ENCODE measurements at places on chromosomes 1 and 21.
A peak's percentile ranks its signal among the peaks of the same experiment; 100 is the strongest.

DNA sequence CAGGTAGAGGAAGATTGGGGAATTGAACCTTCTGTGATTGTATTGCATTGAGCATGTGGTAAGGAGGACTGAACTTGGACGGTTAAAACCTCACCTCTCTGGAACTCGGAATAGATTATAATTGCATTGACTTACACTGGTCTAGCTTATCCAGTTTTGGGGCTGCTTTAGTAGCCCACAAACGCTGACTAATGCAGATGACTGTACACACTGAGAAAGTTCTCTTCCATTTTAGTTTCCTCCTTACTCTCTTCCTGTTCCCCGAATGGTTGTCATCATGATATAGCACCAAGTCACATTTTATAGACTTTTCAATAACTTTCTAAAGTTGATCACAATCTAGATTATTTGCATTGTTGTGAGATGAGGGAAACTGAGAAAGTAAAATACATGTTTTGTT, 78.2 kb downstream of the NFIA start:
- DNase-seq: no peak

GRCh38 chr21:45772180-45772579, 128.7 kb downstream of the PCBP3 start:
- no peak for DNase-seq

- no peak for DNase-seq
Observed at GRCh38 chr1:192767798-192768197, 41.0 kb upstream of the RGS2 start.

GRCh38 chr1:46969014-46969619, 27.8 kb upstream of the CYP4A11 start:
- DNase-seq: no peak

DNA sequence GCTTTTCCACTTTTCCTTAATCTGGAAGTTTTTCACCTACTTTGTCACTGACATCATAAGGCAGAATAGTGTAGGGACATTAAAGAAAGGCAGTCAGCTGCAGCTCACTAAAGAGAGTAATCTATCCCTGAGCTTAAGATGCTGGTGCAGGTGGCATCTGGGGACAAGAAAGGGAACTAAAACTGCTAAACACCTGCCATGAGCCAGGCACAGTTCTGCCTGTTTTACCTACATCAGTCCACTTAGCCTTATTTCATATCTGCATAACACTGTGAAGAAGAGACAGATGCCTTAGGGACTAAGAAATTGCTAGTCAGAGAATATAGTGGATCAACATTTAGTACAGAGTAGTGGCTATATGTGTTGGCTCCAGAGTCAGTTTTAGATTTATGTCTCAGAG, 88.1 kb downstream of the GPATCH2 start:
- DNase-seq: no peak

DNA sequence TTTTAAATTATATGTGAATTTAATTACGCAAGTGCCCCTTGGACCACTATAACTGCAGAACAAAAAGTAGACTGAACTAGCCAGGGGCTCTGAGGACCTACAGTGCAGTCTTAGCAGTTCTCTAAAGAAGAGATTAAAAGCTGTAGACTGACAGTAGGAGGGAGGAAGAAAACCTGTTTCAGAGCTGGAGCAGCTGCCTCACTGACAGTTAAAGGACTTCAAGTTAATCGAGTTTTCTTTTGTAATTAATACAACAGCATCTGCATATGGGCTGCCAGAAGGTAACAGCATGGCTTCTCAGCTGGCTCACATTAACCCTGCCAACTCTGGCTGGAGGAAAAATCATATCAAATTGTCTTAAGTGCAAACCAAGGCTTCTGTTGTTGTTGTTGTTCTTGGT, 19.9 kb downstream of the DSTYK start:
- no peak for DNase-seq

GRCh38 chr1:2991753-2992495, 29.3 kb upstream of the ACTRT2 start:
- no peak for DNase-seq

DNA sequence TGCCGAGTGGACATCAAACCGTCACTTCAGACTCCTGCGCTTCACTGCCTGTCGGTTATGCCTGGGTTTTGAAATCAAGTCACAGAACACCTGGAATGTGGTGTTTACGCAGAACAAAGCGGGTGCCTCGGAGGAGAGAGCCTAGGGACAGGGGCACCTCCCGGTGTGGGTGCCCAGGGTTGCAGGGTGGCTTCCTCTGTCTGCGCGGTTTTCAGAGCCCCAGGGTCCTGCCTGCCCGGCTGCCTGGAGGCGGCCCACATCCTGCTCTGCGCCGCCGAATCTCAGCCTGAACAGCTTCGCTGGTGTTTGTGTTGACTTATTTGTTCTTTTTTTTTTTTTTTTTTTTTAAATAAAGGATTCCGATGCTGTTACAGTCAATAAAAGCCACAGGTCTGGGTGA, 113.5 kb upstream of the COL6A1 start:
- DNase-seq: no peak

DNA sequence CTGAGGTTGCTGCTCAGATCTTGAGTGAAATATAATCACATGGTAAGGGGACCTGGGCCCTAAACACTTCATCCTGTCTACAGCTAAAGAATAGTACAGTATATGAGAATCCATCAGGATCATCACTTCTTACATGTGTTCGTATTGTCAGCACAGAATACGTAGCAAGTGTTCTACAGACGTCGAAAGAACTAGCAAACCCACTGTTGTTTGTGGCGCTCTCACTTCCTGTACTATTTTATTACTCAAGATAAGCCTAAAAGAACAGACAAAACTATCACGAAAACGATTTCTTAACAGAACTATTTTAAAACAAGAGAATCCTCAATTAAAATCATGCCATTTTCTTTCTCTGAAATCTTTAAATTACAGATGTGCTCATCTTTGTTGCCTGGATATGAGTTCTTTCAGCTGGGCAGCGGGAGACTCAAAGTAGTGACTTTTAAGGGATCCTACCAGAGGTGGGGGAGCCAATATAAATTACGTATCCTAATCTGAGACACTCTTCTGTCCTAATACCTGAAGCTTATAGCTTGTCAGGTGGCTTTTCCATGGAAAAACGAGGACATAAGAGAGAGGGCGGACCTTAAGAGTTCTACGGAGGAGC, 724 bp downstream of the ST7L start:
- DNase-seq: peak; percentile 59

DNA sequence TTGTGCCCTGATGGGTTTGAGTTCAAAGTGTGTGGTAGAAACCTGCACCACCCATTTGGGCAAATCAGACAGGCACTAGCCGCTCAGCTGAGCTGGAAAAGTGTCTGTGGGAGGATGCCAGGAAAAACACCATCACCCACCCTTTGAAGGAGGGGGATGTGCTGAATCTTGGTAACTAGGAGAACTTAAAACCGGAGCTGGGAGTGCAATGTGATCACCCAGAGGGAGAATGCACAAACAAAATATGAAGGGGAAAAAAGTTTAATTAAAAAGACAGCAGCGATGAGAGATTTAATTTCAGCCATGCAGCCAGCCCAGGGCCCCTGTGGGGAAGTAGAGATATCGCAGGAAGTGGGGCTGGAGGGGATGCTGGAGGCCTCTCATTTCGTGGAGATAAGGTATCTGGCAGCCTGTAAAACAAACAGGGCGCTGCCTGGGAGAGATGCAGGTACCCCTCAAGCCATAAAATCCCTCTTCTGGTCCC, 86.8 kb upstream of the BCAR3 start:
- no peak for DNase-seq

DNA sequence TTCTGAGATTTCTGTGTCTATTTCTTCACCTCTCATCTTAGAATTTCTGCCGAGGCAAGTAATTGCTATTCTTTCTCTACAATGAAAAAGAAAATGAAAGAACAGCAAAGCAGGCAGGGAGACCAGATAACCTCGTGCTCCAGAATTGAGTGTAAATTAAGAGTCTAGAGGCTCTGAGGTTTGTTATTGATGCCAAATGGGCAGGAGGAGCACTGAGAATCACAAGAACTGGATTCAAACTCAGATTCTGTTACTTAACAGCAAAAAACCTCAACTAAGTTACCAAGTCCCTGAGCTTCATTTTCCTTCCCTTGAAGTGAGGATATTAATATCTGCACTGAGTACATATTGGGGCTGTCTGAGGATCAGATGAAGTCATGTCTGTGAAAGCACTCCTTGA, 5.5 kb upstream of the DDR2 start:
- DNase-seq: no peak

DNA sequence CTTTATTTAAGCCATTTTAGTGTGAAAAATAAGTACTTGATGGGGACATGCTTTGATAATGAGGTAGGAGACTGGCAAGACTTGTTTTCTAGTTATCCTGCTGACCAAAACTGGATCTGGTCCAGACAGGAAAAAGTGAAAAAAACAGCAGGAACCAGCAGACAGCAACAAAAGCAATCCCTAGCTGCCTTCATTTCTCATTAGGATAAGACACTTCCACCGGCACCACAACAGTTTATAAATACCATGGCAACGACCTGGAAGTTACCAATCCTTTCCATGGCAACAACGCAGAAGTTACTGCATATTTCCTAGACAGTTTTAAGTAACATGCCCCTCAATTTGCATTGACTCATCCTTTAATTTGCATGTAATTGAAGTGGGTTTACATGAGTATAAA, 993.8 kb upstream of the NCAM2 start:
- no peak for DNase-seq

GRCh38 chr1:178501705-178502329, 5.1 kb upstream of the CLEC20A start:
- DNase-seq: peak; percentile 76

DNA sequence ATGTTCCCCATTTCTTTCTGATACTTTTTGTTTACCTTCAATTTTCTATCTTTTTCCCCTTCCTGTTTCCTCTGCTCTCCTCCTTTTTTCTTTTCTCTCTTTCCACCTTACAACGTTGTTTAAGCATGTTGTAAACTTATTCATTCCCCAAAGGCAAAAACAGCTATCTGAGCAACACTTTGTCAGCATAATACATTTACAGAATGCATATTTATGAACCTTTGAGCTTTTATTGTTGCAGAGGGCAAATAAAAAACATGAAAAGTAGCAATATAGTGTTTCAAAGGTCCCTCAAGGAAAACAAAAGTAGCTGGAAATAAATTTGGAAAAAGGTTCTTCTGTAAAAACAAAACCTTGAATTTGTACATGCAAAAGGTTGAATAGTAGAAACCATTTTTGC, 169.5 kb downstream of the ATP6V1G3 start:
- DNase-seq: no peak

- peak; percentile 13 for DNase-seq
Observed at GRCh38 chr21:25999921-26000582, 170.5 kb downstream of the APP start.

- DNase-seq: no peak
Observed at GRCh38 chr1:225448146-225448805, 20.4 kb upstream of the LBR start.

GRCh38 chr1:113991467-113991997, 12.3 kb downstream of the OLFML3 start:
- no peak for DNase-seq

- no peak for DNase-seq
Observed at GRCh38 chr1:90809996-90810395, 92.9 kb upstream of the BARHL2 start.

GRCh38 chr1:61427510-61427909, 297.4 kb downstream of the TM2D1 start:
- DNase-seq: no peak

GRCh38 chr1:155681776-155682175, 6.8 kb downstream of the YY1AP1 start:
- no peak for DNase-seq

Measured in small intestine (tissue), 16 donors.